Activated naive CD8-positive, alpha-beta T cell treated with anti-CD3 and anti-CD28 coated beads, Interleukin-2, amount 50 U/mL, for 16 hours (primary cell): ENCODE measurements at places on chromosomes 16 and 17.

- DNase-seq: no peak
These were observed 94.6 kb upstream of the TBX2 start for GRCh38 chr17:61305024-61305423.

DNA sequence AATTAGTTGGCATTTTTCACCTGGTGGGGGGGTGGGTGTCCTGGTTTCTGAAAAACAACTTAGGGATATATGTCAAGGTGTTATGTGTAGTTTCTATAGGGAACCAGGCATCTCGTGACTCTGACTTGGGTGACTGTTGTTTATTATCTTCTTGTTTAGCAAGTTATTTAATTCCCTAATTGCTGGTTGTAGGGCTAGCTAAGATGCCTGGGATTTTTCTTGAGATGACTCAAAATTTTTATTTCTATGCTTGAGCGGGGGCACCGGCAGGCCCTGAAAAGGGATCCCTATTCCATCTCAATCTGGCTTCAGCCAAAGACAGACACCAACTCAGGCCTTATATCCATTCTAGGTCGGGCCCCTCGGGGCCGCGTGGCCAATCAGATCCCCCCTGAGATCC lies 3.2 kb downstream of the DPH1 start:
- no peak for DNase-seq

DNA sequence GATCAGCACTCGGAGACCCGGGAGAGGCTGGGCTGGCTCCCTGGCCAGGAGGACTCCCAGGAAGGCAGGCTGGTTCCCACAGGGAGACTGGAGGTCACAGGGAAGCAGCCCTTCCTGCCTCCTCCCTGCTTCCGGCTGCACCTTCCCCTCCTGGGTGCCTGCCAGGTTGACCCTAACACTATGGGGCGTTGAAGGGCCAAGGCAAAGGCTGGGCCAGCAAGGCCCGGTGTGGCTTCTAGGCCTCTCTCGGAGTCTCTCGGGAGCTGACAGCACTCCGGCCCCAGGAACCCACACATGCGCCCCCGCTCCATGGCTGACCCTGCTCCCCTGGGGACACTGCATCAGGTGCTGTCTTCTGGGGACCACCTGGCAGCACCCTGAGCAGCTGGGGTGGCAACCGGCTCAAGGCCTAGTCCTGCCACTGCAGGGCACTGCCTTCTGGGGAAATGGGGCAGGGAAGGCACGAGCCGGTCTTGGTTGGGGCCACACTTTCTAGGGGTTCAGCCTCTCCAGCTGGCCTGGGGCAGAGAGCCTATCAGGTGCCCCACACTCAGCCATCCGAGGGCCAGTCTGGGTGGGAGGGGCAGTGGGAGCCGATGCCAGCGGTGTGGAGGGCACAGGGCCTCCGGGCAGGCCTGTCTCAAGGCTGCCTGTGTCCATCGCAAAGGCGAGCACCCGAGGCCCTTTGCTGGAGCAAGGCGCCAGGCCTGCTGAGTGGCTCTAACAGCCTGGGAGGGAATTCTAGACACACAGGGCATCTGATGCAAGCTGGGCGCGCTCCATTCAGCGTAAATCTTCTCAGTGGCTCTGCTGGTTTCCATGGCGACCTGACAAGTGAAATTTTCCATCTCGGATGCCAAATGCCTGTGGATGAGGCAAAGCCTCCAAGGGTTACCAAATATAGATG lies 5.6 kb upstream of the MTSS2 start:
- DNase-seq: no peak

GRCh38 chr17:31492880-31493655 lies 101.6 kb downstream of the RAB11FIP4 start:
- DNase-seq: peak; percentile 61

DNA sequence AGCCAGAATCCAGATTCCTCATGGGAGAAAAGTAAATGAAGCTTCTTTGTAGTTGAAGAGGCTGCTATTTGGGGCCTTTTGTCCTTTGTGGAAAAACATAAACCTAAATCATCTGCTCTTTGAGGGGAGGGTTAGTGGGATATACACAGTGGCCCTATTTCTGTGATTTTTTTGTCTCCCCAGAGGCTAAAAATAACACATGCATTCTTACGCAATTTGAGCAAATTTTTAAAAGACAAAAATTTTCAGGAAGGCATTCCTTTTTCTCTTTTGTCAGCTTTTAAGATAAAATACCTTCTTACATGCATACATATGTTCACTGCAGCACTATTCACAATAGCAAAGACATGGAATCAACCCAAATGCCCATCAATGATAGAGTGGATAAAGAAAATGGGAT lies 165.5 kb downstream of the AXIN2 start:
- DNase-seq: no peak

GRCh38 chr16:14249291-14250032 lies 178.3 kb downstream of the MRTFB start:
- DNase-seq: peak; percentile 8
